Iris pigment epithelial cell (primary cell): ENCODE measurements at places on chromosomes 1 and 21.

- DNase-seq: peak; percentile 66
Measured at GRCh38 chr1:172069534-172069933, 228.2 kb downstream of the DNM3 start.

DNA sequence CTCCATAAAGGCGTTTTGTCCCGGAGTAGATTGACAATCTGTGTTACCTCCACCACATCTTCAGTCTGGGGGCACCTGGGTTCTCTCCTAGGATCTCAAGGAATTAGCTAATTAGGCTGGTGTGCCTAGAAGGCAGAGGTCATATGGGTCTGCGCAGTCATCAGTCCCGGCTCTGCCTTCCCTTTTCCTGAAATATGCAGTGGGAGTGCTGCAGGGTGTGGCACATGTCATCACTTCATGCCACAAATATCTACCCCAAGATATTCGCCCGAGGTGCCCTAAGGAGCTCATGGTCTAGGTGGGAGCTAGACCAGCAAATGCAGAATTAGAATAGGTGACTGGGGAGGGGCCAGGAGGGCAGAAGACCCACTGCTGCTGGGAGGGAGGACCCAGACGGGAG is 42.9 kb downstream of the ACTL8 start:
- DNase-seq: no peak

- peak; percentile 41 for DNase-seq
Measured at GRCh38 chr1:112251766-112252506, 144.1 kb upstream of the CTTNBP2NL start.

- peak; percentile 8 for DNase-seq
Measured at GRCh38 chr1:226590614-226591013, 42.0 kb downstream of the STUM start.

- no peak for DNase-seq
Measured at GRCh38 chr1:229893762-229894444, 173.1 kb upstream of the GALNT2 start.

GRCh38 chr1:8642114-8642513 is 175.3 kb downstream of the RERE start:
- DNase-seq: no peak

DNA sequence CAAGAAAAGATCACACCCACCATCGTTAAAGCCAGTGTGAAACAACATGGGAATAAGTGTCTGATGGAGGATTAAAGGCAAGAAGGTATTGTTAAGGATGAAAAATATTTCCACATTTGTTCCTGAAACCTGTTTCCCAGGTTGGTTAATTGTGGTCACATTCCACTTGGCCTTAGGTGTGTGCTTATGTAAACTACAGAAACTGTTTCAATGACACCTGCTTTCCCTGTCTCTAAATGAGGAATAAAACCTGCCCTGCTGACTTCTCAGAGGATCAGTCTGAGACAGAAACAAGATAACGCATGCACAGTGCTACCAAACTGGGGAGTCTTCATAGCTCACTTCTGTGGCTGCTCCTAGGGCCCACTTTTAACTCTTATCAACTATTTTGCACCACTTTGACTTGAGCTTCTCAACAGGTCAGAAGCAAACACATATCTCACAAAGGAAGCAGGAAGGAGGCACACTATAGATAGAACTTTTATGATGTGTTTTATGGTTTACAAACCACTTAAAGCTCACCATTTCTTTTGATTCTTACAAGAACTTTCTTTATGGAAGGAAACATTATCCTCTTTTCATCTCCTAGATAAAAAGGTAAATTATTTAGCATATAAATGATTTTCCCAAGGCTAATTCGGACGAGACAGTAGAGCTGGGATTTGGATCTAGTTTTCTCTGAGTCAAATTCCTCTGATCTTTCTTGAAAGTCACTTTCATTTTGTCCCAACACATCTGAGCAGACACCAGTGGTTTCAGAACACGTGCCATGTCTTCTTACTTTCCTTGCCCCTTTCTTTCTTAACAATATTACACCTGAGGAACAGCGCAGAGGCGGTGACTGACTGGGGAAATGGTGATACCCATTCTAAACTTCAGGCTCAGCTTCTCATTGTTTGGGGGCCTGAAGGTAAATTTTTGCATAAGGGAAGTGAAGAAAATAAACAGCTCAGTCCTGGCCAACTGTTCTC is 33.4 kb downstream of the CYP2J2 start:
- no peak for DNase-seq

- DNase-seq: no peak
Measured at GRCh38 chr1:34444516-34444915, 267.8 kb downstream of the C1orf94 start.

- DNase-seq: no peak
Measured at GRCh38 chr1:169300854-169301253, 66.7 kb downstream of the NME7 start.

- no peak for DNase-seq
Measured at GRCh38 chr1:64269558-64269884, 66.1 kb downstream of the UBE2U start.

- DNase-seq: no peak
Measured at GRCh38 chr1:198876371-198876871, 237.6 kb downstream of the PTPRC start.

- DNase-seq: no peak
Measured at GRCh38 chr1:108955881-108956280, 7.4 kb downstream of the CLCC1 start.

GRCh38 chr1:7642781-7643529 is 128.1 kb upstream of the VAMP3 start:
- no peak for DNase-seq

GRCh38 chr1:215458104-215458503 is 109.0 kb upstream of the KCTD3 start:
- no peak for DNase-seq

GRCh38 chr1:22414244-22414751 is 37.4 kb upstream of the ZBTB40 start:
- no peak for DNase-seq

DNA sequence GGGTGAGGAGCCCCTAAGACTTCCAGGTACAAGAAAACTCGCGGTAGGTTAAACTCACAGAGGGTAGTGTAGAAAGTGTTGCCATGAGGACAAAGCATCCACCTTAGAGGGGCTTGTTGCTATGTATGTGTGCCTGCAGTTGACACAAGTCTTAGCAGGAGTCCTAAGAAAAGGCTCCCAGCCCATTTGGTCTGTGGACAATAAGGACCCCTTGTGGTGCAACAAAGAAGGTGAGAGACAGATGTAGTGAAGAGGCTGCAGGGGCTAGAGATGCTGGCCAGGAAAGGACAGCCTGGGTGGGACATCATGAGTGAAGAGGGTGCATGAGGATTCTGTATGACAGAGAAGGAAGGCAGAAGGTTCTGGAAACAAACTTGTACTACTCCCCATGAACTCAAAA is 36.3 kb upstream of the IL10 start:
- DNase-seq: peak; percentile 50

GRCh38 chr1:89881415-89882058 is 60.7 kb downstream of the LRRC8D start:
- no peak for DNase-seq

- DNase-seq: peak; percentile 29
Measured at GRCh38 chr1:206739411-206740076, 31.0 kb upstream of the IL19 start.

DNA sequence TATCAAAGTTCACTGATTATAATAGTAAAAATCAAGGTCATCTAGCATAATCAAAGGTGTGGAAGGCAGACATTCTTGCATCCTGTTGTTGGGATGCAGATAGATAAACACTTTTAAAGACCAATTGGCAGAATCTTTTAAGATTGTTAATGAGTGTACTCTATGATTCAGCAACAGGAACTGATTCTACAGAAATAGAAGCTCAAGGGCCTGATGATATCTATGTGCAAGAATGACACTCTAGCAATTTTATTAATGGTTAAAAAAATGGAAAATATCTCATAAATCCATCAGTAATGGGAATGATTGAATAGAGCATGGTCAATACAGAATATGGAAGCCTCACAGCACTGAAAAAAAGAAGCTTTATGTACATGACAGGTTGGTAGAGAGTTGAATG is 2.2 kb upstream of the ATP1A4 start:
- DNase-seq: no peak

DNA sequence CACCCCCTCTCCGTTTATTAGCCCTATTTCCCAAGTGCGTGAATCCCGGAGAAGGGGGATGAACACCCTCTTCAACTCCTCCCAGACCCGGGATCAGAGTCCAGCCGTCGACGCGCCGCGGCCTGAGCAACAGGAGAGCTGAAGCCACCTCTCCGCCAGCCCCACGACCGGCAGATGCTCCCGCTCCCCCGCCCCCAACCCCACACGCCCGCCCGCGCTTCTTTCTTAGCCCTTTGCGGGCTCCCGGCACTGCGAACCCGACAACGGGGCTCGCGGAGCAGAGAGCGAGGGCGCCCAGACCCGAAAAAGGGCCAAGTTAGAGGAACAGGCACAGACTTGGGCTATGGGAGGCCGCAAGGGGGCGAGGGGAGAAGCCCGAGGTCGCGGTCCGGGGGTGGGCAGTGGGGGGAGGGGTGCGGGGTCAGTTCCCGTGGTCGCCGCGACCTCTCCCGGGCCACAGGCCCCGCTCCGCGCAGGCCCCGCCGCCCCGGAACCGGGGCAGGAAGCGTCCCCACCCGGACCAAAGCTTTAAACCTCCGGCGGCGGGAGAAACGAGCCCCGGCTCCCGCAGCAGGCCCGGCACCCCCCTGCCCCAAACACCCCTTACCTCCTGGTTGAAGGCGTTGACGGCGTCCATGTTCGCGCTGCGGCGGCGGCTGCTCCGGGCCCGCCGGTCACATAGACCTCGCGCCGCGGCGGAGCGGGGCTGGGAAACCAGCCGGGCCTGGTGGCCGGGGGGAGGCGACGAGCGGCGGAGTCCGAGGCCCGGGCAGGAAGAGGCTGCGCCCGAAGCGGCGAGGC is 662 bp downstream of the SCAF4 start:
- DNase-seq: peak; percentile 51

- DNase-seq: no peak
Measured at GRCh38 chr1:41530411-41530810, 45.9 kb upstream of the EDN2 start.

- no peak for DNase-seq
Measured at GRCh38 chr1:220691053-220691684, 1.0 kb downstream of the C1orf115 start.

- peak; percentile 68 for DNase-seq
Measured at GRCh38 chr1:5975133-5975880, 16.9 kb downstream of the NPHP4 start.

- DNase-seq: no peak
Measured at GRCh38 chr1:151881479-151881878, 27.8 kb downstream of the THEM4 start.

- no peak for DNase-seq
Measured at GRCh38 chr1:228417483-228418203, 982 bp upstream of the TRIM17 start.

GRCh38 chr1:50973875-50974617 is 4.0 kb downstream of the CDKN2C start:
- DNase-seq: no peak

- DNase-seq: no peak
Measured at GRCh38 chr1:48492392-48492791, 20.4 kb upstream of the SPATA6 start.

DNA sequence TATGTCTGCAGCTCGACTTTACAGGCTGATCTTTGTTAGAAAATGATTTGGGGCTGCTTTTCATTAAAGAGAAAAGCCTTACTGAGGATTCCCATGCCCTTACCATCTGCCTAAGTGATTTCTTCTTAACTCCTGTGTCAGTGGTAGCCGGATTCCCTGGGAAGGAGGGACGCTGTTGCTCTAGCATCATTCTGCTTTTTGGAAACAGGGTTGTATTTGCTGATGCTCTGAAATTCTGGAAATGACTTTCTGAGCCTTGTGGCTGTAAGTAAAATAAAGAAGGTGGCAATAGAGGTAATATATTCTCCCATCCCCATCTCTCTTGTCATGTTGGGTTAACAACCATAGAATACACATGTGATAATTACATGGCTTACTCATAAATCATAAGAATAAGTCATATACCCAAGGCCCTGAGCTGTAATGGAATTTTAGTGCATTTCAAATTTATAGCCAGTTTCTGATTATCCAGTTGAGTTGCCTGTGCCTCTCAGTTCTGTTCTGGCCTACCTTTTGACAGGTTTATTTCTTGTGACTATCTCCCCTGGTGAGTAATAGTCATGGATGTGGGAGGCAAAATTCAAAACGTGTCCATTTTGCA is 74.4 kb downstream of the AK4 start:
- no peak for DNase-seq

GRCh38 chr1:62076286-62076685 is 118.4 kb upstream of the L1TD1 start:
- peak; percentile 90 for DNase-seq

GRCh38 chr1:3135073-3135702 is 66.2 kb downstream of the PRDM16 start:
- DNase-seq: no peak

DNA sequence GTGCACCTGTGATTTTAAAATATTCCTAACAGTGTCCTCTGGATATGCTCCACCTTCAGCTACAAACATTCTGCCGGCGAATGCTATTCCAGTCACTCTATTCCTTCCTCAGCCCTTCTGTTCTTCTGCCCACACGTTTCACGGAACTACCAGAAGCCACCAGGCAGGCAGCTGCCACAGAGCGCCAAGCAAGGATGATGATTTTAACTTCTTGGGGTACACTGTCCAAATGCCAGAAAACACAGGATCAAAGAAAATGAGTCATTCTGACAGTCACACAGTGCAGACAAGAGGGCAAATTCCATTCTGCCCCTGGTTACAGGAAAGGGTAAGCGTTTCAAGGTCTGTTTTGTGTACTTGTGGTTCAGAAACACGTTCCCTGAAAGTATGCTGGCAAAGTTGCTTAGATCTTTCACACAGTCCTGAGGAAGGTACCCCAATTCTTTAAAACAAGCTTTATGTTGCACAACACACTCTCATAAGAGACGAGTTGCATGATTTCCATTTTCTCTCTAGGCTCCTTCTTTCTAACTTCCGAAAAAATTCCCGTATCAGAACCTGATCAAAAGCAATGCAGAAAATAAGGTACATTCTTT is 508.3 kb upstream of the PKN2 start:
- DNase-seq: peak; percentile 38

- peak; percentile 57 for DNase-seq
Measured at GRCh38 chr21:44846485-44847260, 26.8 kb downstream of the PTTG1IP start.

DNA sequence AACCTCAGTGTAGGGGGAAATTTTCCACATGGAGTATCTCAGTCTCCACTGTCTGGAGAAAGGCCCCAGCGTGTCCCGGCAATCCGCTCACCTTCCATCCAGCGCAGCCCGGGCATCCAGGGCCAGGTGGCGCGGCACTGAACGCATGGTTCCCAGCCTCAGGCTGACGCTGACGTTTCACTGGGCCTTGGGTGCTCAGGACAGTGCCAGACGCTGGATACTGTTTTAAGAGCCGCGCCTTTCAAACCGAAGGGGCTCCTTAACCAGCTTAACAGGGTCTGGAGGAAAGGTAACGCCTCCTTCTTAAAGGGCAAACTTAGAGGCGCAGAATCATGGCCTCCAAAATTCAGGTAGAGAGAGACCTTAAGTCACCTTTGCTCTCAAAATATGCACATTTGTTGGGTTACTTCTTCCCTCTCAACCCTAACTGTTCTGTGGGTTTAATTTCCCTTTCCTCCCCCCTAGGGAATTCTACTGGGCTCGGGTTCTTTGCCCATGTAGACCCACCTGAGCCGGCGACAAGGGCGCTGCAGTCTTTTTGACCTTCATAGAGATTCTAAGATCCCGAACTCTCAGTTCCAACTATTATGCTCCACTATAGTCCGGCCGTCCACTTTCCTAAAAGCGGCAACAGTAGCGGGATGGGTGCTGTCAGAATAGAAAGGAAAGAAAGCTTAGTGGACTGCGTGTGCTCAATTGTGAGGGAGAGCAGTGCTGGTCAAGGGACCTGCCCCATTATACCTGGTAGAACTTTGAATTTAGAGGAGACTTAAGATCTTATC is 3.5 kb upstream of the LHX9 start:
- DNase-seq: no peak
